Stimulated activated CD4-positive, alpha-beta T cell treated with anti-CD3 and anti-CD28 coated beads, Interleukin-15, amount 100 ng/mL, for 1 hour (primary cell): ENCODE measurements at places on chromosomes 6 and 20.

DNA sequence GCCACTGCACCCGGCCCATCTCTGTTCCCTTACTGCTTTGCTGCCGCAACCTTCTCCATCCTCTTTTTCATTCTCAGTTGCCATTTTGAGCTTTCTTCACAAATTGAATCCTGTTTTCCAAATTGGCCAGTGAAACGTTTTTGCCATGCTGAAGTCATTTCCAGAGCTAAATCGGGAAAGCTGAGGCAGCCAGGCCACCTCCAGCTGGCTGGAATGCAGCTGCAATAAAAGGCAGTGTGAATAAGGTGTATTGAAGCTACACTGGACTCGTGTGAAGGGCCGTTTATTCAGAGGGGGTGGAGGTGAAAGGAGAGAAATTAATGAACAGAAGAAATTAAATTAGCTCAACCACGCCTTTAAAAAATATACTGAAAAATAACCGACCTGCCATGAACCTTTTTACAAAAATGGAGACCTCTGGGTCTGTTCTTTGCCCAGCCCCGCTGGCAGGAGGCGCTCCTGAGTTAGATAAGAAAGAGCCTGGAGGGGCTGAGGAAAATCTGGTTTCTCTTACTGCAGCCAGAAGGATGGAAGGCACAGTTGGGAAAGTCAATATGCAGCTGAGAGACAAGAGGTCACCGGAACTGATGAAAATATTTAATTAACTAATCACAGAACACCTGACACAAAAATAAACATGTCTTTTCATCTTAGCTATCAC lies 283.9 kb downstream of the FOXC1 start:
- no peak for DNase-seq

- DNase-seq: no peak
Observed at GRCh38 chr6:54856129-54856528, 9.6 kb downstream of the FAM83B start.

GRCh38 chr6:25336996-25337395 lies 57.8 kb downstream of the CARMIL1 start:
- DNase-seq: no peak

DNA sequence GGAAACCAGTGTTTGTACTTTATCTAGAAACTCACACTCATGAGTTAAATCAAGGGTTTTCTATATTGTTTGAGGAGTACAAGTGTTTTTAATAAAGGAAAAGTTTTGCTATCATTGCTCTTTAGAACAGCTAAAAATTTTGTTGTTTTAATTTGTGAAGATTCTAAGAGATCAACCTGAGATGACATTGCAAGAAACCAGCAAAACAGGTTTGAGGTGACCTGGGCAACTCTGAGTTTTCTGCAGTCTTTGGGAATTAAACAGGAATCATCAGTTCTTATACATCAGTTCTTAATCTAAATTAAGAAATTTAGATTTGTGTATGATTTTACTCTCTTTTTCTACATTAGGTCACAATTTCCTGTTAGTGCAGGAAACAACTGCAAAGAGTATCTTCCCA lies 114.5 kb downstream of the JAG1 start:
- no peak for DNase-seq

DNA sequence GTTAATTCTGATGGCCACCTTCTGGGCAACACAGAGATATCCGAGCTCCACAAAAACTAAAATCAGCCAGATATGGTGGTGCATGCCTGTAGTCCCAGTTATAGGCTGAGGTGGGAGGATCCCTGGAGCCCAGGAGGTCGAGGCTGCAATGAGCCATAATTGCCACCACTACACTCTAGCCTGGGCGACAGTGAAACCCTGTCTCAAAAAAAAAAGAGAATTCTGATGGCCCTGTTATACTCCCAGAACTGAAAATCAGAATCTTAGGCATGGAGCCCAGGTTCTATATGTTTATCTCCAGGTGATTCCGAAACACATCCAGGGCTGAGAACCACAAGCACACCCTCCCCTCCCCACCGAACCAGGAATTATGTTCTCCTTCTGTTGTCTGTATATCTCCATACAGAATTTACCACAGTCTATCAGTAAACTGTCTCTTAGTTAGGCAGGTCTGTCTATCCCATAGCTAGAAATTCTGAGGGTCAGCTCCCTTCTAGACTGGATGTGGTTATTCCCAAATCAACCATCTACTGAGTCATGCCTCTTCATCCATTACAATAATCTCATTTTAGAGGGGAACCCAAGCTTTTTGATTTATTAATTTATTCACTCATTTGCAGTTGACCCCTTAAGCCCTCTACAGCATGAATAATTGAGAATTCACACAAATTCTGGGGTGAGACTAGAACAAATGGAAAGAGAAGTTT lies 24.8 kb upstream of the CCND3 start:
- DNase-seq: no peak

DNA sequence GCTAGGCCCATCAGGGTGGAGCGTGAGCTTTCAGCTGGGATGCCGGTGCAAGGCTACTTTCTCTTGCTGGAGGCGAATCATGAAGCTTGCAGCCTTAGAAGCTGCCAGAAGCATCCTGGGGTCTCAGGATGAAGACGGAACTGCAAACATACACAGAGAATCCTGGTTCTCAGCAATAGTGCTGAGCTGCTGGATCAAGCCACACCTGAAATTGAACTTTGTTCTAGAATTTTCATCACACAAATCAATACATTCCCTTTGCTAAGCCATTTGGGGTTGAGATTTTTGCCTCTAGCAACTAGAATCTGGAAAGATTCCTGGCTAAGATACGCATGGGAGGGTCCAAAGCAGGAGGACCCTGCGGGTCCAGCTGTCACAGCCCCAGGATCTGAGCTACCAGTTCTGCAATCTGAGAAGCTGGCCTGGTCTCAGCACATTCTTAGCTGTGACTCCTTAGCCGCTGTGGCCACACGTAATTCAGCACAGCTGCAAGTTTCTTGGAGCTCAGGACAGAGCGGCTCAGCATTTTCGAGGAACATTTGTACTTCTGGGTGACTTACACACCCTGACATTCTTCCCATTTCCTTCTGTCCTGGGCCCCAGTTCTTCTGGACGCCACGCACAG lies 6.6 kb upstream of the ARFGAP1 start:
- no peak for DNase-seq

GRCh38 chr6:149334201-149334600 lies 16.7 kb downstream of the TAB2 start:
- DNase-seq: no peak

GRCh38 chr6:21987501-21987957 lies 309.3 kb downstream of the PRL start:
- no peak for DNase-seq

DNA sequence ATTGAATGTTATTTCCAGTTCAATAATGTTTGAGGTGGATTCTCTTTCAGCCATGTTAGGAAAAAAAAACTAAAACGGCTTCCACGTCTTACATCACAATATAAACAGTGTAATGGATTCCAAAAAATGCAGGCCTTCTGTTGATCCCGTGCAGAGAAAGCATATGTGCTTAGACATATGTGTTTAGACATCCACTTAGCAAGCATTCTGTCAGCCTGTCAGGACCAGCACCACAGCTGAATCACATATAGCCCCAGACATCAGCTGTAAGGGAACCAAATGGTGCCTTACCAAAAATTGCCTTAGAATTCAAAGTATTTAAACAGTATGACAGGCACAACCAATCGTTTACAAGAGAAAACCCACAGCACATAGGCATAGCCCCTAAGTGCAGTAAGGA lies 304.9 kb downstream of the EYA4 start:
- DNase-seq: no peak

DNA sequence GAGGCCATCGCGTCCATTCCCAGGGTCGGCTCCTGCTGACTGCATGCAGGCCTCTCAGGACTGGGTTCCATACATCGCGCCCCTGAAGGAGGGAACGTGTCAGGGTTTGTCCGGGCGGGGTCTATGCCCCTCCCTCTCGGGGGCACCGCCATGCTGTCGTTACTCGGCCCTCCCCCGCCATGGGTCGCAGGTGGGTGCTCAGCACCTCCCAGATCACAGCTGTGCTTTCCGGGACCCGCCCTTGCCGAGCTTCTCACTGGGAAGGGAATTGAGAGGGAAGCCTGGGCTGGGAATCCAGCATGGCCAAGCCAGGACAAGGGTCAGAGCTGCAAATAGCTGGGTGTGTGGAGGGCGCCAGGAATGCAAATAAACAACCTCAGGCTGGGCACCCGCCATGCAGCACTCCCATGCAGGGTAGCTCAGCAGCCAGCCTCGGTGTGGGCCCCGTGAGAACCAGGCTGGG lies at the start of gene FRMD1:
FRMD1 (minus strand) TSS at position 270 of the 463 bp plus-strand sequence; CDS start at position 152, 118 bp downstream.
- DNase-seq: no peak

GRCh38 chr20:58402827-58403226 lies 13.8 kb downstream of the VAPB start:
- no peak for DNase-seq

DNA sequence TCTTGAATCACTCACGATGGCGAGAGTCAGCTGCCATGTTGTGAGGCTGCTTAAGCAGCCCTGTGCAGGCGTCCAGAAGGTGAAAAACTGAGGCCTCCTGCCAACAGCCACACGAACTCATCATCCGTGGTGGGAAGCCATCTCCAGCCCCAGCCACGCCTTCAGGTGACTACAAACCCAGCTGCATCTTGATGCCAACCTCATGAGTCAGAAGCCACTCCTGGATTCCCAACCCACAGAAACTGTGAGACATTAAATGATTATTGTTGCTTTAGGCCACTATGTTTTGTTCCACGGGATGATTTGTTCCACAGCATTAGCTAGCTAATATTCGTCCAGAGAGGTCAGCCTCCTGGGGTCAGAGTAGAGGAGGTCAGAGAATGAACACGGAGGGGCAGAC lies 80.5 kb downstream of the SNX5 start:
- DNase-seq: no peak

GRCh38 chr20:24164360-24164759 lies 175.8 kb upstream of the GGTLC1 start:
- no peak for DNase-seq

- DNase-seq: no peak
Observed at GRCh38 chr6:21305893-21306332, 287.6 kb upstream of the SOX4 start.

DNA sequence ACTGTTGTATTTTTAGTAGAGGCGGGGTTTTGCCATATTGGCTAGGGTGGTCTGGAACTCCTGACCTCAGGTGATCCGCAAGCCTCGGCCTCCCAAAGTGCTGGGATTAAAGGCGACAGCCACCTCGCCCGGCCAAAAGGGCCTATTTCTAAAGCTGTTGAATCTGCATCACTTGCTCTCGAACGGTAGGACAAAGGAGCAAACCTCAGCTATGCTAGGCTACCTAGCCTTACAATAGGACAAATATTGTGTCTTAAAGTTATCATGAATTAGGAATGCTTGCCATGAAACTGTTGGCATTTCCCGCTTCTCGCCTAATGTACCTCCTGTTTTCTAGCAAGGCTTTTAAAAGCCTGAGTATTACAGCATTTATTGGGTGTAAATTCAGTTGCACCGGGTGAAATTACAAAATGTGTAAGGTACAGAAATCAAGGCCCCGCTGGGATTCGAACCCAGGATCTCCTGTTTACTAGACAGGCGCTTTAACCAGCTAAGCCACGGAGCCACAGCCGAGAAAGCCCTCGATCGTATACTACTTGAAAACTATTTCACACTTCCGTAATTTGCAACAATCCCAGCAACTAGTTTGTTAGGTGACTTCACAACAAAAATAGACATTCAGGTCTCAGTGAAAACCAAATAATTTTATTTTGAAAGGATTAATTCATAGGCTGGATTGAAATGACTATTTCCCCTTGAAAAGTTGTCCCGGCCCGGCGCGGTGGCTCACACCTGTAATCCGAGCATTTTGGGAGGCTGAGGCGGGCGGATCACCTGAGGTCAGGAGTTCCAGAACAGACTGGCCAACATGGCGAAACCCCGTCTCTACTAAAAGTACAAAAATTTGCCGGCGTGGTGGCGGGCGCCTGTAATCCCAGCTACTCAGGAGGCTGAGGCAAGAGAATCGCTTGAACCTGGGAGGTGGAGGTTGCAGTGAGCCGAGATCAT lies 211.6 kb upstream of the ZNF184 start:
- DNase-seq: no peak

GRCh38 chr6:84774985-84775284 lies 10.5 kb upstream of the TBX18 start:
- DNase-seq: no peak

DNA sequence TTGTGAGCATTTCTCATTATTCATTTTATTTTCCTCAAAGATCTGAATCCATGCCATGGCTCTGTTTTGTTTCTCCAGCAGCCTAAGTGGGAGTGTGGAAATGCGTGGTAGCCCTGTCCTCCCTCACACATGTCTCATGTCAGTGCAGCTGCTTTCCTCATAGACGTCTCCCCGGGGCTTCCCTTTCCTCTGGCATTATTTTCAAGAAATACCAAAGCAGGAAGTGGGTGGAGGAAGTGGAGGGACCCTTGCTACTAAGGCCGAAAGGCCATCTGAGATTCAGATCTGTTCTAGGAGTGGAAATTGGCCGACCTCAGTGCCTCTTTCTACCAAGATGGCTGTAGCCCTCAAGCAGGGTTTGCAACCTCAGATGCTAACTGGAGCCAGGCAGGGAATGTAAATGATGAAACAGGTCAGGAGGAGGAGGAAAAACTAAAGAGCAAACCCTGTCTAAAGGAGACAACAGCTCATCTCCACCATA lies 420.9 kb upstream of the PLCB4 start:
- DNase-seq: no peak

GRCh38 chr6:82217018-82217586 lies 30.4 kb downstream of the IBTK start:
- no peak for DNase-seq

DNA sequence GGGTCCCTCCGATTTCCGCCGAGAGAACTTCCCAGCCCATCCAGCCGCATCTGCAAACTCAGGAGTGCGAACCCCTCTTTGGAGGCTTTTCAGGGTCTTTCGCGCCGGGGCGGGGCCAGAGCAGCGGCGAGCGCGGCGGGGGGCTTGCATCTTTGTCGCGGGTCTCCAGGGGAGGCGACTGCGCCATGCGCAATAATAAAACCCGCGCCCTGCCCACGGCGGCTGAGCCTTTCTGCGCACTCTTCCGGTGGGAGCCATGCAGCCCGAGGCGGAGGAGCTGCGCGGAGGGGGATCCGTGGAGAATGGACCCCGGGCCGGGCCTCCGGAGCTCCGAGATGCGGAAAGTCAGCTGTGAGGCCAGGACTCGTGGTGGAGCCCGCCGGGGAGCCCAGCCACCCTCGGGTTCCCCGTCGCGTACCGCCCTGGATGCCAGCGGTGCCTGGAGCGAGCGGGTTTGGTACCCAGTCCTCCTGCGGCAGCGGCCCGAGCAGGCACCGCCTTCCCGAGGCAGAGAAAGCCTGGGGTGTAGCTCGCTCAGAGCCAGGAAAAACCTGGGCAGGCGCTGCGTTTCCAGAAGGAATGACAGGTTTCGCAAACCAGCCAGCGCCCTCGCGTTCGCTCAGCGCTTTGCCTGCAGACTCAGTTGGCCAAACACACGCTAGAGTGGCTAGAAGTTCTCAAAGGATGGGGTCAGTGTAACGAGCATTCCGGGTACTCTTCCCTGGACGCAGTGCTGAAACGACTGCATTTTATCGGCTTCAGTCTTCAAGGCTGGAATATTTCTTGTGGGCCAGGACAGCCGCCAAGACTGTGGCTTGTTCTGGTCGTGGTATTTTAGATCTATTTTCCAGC lies 1.2 kb downstream of the AKAP12 start:
- DNase-seq: no peak
